Esophagus squamous epithelium (tissue), 5 donors: ENCODE measurements at places on chromosomes 3 and 15. TPM values are rescaled to one million over a fixed set of nuclear protein-coding genes. Genes with fewer than 3 reads are reported as not detected.

DNA sequence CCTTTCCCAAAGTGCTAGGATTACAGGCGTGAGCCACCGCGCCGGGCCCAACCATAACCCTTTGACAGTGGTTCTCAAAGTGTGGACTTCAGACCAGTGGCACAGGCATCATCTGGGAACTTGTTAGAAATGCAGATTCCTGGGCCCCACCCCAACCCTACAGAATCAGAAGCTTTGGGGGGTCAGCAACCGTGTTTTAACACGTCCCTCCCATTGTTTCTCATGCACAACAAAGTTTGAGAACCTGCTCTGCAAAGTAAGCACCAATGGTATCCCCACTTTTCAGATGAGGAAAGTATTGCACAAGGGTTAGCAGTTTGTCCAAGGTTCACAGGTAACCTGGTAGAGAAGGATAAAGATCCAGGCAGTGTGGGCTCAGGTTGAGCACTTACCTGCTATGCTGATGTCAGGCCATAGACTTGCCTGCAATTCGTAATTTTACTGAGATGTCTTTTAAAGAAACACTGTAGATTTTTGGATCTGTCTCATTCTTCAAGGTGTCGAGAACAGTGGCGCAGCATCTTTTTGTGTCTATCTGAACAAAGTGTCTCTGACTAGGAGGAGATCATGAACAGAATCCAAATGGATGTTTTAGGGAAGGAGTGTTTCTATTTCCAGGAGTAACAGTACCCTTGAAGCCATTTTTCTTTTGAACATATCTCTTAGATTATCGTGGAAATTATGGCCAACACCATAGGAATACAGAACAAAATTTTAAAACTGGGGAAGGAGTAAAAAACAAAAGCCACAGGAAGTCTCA, 2.5 kb downstream of the GXYLT2 start:
- H3K27ac ChIP-seq, result peak overlapping the region; percentile 80
- H3K36me3 ChIP-seq, result no peaks in the 10 kb centered on the region
- H3K4me1 ChIP-seq, result peaks cover 9% of the 10 kb centered on the region
- H3K4me3 ChIP-seq, result no peak overlapping the region

EOMES gene
- total RNA-seq, result 0.18 TPM

UNC13C gene
- not detected for total RNA-seq

DNA sequence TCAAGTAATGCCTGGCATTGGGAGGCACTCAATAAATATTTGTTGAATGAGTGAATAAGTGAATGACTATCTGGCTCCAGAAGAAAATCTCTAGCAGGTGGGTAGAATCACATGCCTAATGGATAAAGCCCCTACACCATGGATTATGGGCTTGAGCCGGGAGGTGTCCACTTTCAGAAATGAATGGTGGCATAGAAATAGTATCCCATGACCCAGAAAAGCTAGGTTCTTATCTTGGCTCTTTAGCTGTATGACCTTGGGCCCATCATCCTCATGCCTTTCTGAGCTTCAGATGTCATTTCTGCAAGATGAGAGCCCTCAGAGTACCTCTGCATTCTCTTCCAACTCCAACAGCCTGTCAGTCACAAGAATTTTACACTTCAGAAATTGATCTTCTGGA, 37.3 kb upstream of the TNIK start:
- H3K27ac ChIP-seq, result no peak overlapping the region
- DNase-seq, result no peak
- H3K4me1 ChIP-seq, result no peaks in the 10 kb centered on the region
- H3K27me3 ChIP-seq, result no peaks in the 10 kb centered on the region
- H3K36me3 ChIP-seq, result no peaks in the 10 kb centered on the region

GRCh38 chr3:45170096-45170495, 23.9 kb upstream of the CDCP1 start:
- H3K27me3 ChIP-seq, result no peaks in the 10 kb centered on the region
- H3K27ac ChIP-seq, result no peak overlapping the region
- H3K4me3 ChIP-seq, result no peak overlapping the region
- no peaks in the 10 kb centered on the region for H3K36me3 ChIP-seq
- no peak for DNase-seq
- peaks cover 40% of the 10 kb centered on the region for H3K4me1 ChIP-seq

DNA sequence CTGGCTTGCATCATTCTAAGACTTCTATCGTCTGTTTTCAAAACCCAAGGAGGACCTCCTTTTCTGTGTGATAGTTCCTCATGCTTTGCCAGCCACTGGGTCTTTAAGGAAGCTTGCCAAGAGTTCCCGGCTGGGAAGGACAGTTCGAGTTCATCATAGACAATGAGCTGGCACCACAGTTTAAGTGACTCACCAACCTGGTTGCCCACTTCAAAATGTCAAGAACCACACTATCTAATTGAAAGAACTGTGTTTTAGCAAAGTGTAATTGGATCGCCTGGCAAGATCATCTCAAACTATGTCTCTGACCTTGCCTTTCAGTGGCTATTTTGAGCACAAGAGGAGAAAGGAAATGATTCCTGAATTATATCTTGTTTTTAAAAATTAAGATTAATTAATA, 27.9 kb downstream of the SOX2 start:
- DNase-seq, result no peak
- H3K27ac ChIP-seq, result no peak overlapping the region
- H3K36me3 ChIP-seq, result no peaks in the 10 kb centered on the region
- H3K4me3 ChIP-seq, result no peak overlapping the region

GRCh38 chr3:73694983-73695757, 70.4 kb upstream of the PDZRN3 start:
- no peaks in the 10 kb centered on the region for H3K4me1 ChIP-seq
- H3K4me3 ChIP-seq, result no peak overlapping the region
- H3K27ac ChIP-seq, result no peak overlapping the region

DNA sequence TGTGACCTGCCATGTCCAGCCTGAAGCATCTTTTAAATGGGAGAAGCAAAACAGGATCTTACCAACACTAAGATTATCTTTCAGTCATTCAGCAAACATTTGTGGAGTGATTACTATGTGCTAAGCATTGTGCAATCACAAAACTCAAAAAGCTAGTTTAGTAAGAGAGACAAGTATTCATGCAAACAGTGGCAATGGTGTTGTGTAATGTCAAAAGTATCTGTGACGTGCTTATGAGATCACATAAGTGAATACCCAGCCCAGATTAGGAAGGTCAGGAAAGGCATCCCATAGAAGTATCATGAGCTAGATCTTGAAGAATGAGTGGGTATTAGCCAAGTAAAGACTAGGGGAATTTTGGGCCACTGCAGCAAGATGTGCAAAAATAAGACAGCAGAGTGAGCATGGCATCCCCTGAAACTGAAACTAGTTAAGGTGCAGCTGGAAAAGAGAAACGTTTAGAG, 32.1 kb downstream of the SEC62 start:
- H3K27ac ChIP-seq, result no peak overlapping the region
- H3K36me3 ChIP-seq, result no peaks in the 10 kb centered on the region
- no peak overlapping the region for H3K4me3 ChIP-seq

- H3K4me3 ChIP-seq, result no peak overlapping the region
- H3K4me1 ChIP-seq, result no peaks in the 10 kb centered on the region
- no peak for DNase-seq
- no peaks in the 10 kb centered on the region for H3K36me3 ChIP-seq
These were observed 664.0 kb upstream of the SGO1 start for GRCh38 chr3:20849975-20850374.

DNA sequence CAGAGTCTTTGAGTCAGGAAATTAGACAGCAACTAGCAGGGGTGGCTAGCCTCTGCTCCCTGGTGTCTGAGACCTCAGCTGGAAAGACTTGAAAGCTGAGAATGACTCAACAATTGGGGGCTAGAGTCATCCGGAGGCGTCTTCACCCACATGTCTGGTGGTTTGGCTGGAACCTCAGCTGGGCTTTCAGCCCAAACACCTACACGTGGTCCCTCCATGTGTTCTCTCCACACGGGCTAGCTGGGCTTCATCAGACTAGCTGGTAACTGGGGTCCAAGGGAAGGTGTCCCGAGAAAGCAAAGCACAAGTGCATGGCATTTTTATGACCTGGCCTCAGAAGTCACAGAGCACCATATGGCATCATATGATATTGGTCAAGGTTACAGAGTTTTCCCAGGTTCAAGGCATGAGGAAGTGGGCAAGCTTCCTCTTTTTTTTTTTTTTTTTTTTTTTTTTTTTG, 19.9 kb upstream of the ABHD2 start:
- peaks cover 16% of the 10 kb centered on the region for H3K4me1 ChIP-seq
- no peak for DNase-seq
- no peaks in the 10 kb centered on the region for H3K27me3 ChIP-seq
- H3K27ac ChIP-seq, result peak overlapping the region; percentile 55
- no peak overlapping the region for H3K4me3 ChIP-seq
- no peaks in the 10 kb centered on the region for H3K36me3 ChIP-seq

DNA sequence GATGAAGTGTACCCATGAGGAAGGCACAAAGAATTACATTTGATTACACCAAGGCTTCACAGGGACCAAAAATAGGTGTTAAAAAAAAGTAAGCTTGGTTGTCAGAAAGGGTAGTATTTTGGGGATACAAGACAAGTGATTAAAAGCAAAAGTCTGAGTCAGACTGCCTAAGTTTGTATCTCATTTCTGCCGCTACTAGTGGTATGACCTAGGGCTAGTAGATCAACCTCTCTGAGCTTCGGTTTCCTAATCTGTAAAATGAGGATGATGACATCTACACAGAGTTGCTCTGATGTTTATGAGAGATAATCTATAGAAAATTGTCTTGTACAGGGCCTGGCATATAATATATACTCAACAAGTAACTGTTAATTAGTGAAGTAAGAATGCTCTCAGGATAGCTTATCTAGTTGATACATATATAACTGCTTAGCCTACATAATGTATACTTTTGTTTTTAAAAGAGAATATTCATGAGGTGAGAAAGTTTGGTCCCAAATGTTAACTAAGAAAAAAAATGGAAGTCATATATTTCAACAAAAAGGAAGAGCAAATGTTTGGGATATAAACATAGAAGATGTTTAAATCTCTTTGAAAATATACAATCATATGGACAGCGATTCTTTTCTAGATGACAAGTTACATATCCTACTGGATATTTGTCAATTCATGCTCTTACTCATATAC, 163.0 kb upstream of the SLC2A2 start:
- DNase-seq, result no peak
- H3K4me3 ChIP-seq, result no peak overlapping the region
- no peaks in the 10 kb centered on the region for H3K36me3 ChIP-seq
- no peak overlapping the region for H3K27ac ChIP-seq

- peaks cover 12% of the 10 kb centered on the region for H3K4me1 ChIP-seq
- no peak overlapping the region for H3K4me3 ChIP-seq
- H3K27me3 ChIP-seq, result no peaks in the 10 kb centered on the region
- H3K36me3 ChIP-seq, result no peaks in the 10 kb centered on the region
- no peak for DNase-seq
These were observed 14.6 kb downstream of the ZNF710 start for GRCh38 chr15:90015749-90016148.

DNA sequence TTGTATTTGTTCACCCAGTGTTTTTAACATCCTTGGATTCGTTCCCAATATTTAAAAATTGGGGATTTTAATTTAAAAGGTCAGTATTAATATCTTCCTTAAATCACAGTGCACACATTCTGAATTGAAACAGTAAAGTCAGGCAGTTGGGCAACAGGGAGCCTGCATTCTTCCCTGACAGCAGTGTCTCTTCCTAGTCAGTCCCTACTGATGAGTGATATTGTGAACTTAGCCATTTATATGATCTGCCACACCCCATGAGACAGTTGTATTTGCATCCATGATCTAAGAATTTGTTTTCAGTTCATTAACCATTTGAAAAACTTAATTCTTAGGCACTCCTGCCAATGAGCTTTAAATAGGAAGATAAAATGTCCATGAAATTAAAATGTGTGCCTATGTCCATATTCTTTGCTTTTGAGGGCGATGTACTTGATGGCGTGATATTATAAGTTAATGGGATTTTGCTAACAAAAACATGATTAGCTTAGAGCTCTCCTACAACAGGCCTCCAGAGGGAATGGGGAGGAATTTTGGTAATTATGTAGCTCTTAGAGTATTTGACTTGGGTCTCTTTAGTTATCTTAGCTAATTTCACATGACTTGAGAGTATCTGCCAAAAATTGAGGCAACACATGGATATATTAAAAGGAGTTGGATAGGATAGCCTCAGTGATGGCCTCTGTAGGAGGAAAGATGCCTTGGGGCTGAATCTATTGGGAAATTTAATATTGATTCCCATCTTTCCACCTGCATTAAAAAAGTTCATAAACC, 219.3 kb downstream of the PTPRG start:
- H3K4me3 ChIP-seq, result no peak overlapping the region
- no peaks in the 10 kb centered on the region for H3K4me1 ChIP-seq
- DNase-seq, result no peak
- no peaks in the 10 kb centered on the region for H3K27me3 ChIP-seq

GRCh38 chr15:78098131-78098755, 5.9 kb downstream of the SH2D7 start:
- H3K27ac ChIP-seq, result no peak overlapping the region
- H3K4me1 ChIP-seq, result peaks cover 3% of the 10 kb centered on the region
- H3K4me3 ChIP-seq, result no peak overlapping the region
- H3K27me3 ChIP-seq, result no peaks in the 10 kb centered on the region
- H3K36me3 ChIP-seq, result no peaks in the 10 kb centered on the region

- no peaks in the 10 kb centered on the region for H3K4me1 ChIP-seq
- no peak overlapping the region for H3K27ac ChIP-seq
- no peak overlapping the region for H3K4me3 ChIP-seq
- no peak for DNase-seq
These were observed 111.7 kb downstream of the LMLN start for GRCh38 chr3:198071602-198072287.

GRCh38 chr15:52056001-52056400, 37.0 kb downstream of the MAPK6 start:
- no peak overlapping the region for H3K27ac ChIP-seq
- H3K4me1 ChIP-seq, result peaks cover 33% of the 10 kb centered on the region
- no peak overlapping the region for H3K4me3 ChIP-seq

- DNase-seq, result no peak
- H3K4me3 ChIP-seq, result no peak overlapping the region
- no peak overlapping the region for H3K27ac ChIP-seq
- no peaks in the 10 kb centered on the region for H3K36me3 ChIP-seq
- H3K27me3 ChIP-seq, result no peaks in the 10 kb centered on the region
- H3K4me1 ChIP-seq, result peaks cover 7% of the 10 kb centered on the region
These were observed 15.8 kb downstream of the ABHD17C start for GRCh38 chr15:80710635-80711554.

- peaks cover 9% of the 10 kb centered on the region for H3K4me1 ChIP-seq
- H3K27ac ChIP-seq, result peak overlapping the region; percentile 98
- peak; percentile 32 for DNase-seq
- H3K4me3 ChIP-seq, result peak overlapping the region; percentile 96
- H3K36me3 ChIP-seq, result peaks cover 29% of the 10 kb centered on the region
- H3K27me3 ChIP-seq, result no peaks in the 10 kb centered on the region
These were observed 718 bp downstream of the SPG11 start for GRCh38 chr15:44662478-44663409.

GFM1 gene
- total RNA-seq, result 23.8 TPM

DNA sequence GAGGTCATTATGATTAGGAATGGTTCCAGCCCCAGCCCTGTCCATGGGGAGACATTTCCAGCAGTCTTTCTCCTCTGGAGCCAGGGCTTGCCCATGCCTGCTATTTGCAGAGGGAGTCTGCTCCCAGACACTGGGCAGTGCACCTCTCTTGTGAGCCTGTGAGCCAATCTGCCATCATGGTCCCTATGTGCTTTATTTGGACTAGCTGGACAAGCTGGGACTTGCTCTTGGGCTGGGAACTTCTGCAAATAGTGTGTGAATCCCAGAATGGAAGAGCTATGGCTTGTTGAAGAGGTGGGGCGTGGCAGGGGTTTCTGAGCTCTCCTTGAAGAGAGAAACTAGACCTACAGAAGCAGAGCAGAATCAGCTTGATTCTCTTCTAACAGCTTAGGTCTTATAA, 53.7 kb upstream of the KY start:
- H3K27ac ChIP-seq, result no peak overlapping the region
- H3K4me1 ChIP-seq, result no peaks in the 10 kb centered on the region
- no peak for DNase-seq
- H3K36me3 ChIP-seq, result no peaks in the 10 kb centered on the region
- H3K4me3 ChIP-seq, result no peak overlapping the region
- H3K27me3 ChIP-seq, result no peaks in the 10 kb centered on the region
